ENCODE measurements at places on chromosomes 3 and 15.
A peak's percentile ranks its signal among the peaks of the same experiment; 100 is the strongest.

DNA sequence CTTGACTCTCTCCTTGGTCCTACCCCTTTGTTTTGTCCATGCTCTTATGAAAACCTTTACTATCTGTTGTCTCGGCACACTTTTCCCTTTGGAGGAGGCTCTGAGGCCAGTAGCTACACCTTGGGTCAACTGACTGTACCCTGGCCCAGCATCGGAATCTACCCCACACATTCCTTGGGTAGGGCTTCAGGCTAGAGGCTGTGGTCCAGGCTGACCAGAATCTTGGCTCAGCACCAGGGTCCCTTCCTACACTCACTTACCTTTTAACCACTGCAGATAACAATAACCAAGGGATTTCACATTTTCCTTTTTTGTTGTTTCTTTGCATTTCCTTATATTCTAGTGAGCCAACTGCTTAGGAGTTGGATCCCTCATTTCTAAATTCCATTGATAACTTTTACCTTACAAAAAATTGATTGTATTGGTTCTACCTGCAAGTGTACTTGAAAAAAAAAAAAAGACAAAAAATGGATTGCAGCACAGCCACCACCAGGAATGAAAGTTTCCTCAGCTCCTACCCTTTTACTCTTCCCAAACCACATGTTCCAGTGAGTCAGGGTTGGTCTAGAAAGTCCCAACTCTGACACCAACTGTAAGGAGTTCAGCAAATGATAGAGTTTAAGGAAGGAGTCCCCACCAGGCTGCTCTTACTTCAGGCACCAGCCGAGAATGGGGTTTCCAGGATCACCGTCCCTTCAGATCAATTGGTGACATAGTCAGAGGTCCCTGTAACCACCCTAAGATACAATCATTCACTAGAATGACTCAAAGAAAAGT, 95.6 kb downstream of the FBLN2 start:
- no peak for DNase-seq

DNA sequence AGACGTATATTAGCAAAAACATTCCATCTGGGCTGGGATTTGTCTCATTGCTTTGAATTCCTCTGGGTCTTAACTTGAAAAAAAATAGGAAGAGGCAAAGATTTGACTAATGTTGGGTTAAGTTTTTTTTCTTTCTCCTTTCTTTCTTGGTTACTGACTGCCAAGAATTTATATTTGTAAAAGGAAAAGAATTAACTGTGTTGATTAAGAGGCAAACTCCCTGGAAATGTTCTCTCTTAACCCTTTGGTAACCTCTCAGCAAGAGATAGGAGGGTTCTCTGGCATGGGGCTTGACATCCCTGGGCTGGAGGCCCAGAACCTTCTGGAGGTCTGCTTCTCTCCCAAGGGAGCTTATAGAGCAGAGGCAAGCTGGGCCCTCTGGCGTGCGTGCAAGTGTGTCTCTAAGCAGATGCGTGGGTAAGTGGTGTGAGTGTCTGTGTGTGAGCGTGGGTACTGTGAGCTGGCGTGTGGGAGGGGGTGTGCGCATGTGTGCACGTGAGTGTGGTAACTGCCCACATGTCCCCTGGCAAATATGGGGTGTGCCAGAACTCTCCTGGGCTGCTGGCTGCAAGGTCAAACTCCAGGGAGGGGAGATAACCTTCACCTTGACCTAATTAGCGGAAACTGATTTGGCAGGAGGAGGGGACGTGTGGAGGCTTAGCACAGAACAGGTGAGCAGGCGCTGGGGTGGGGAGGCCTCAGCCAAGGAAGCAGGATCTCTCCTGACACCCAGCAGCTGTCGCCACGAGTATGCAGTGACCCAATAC, 49.4 kb upstream of the MAGEF1 start:
- DNase-seq, result no peak

DNA sequence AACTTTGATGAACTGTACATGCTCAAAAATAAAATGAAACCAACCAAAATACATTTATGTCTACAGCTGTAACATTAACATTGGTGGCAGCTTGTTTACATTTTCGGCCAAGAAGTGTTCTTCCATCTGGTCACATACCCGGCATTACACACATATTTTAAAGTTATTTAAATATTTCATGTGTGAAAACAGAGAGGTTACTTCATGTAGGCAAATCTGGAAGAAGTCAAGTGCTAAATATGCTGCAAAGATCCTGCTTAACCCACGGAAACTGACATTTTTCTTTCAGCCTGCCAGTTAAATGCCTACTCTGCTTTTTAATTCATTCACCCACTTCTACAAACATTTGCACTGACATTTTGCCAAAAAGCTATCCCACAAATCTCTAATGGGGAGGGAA, 69.7 kb downstream of the MB21D2 start:
- DNase-seq, result no peak

- DNase-seq, result no peak
Observed at GRCh38 chr3:17845026-17845812, 102.8 kb upstream of the TBC1D5 start.

- DNase-seq, result no peak
Observed at GRCh38 chr3:20073068-20073467, 32.8 kb downstream of the KAT2B start.

- no peak for DNase-seq
Observed at GRCh38 chr3:128515967-128516366, 23.0 kb upstream of the GATA2 start.

- DNase-seq, result no peak
Observed at GRCh38 chr3:6962801-6963200, 101.9 kb downstream of the GRM7 start.

DNA sequence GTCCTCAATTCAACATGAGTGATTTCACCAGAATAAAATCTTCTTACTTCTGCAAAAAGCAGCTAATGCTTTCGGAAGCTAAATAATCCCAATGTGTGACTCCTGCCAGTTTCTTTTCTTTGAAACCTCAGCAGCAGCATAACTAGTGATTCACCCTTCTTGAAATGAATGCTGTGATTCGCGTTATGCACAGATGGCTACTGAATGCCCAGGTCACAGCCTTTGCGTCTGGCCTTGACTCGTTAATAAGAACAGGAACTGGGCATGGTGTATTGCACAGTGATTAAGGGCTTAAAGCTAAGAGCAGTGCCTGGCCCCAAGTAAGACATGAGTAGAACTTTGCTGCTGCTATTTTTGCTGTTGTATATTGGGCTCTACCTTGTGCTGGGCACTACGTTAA, 19.0 kb downstream of the CGNL1 start:
- DNase-seq, result peak; percentile 28

DNA sequence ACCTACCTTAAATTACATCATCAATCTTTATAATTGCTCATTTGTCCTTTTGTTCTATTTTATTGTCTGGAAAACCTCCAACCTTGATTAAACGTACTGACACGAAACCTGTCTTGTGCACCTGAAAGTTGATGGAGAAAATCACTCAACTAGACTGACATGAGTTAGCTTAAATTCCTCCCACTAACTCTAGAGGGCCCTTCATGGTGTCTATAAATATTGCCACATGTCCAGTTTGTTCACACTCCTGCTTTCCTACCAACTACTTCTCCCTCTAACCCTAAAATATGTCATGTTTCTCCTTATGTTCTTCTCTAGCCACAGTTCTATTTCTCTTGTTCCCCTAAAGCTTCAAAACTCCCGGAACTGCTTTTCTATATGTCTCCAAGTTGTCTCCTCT, 59.8 kb upstream of the SGO1 start:
- DNase-seq, result no peak
